ENCODE measurements at places on chromosomes 5 and 9. TPM values are rescaled to one million over a fixed set of nuclear protein-coding genes. Genes with fewer than 3 reads are reported as not detected.

GRCh38 chr5:134547579-134547978 lies 22.1 kb downstream of the JADE2 start:
- DNase-seq, result no peak

Gene TYRP1
- not detected for total RNA-seq

DNA sequence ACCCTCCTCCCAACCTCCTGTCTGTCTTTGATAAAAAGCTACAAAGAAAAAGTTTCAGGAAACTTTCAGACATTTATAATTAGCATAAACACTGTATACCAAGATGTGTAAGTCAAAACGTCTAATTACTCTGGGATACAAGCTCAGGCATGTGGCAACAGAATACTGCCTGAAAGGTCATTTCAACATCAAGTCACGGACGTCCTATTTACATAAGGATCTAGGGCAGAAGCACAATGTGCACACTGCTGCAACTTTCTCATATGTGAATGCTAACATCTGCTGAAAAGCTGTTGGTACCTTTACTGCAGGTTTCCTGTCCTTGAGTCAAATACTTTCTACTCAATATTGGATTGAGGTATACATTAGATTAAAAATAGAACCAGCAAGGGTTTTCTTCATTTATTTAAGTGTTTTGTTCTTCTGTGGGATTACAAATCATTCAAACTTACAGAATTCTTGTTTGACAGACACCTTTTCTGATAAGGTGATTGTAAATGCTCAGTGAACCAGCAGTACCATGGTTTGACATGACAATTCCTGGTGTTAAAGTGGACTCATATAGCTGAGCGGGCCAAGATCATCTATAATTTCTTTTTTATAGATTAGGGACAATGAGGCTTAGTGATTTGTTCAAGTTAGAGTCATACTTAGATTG lies 36.8 kb downstream of the ELL2 start:
- no peak for DNase-seq

DNA sequence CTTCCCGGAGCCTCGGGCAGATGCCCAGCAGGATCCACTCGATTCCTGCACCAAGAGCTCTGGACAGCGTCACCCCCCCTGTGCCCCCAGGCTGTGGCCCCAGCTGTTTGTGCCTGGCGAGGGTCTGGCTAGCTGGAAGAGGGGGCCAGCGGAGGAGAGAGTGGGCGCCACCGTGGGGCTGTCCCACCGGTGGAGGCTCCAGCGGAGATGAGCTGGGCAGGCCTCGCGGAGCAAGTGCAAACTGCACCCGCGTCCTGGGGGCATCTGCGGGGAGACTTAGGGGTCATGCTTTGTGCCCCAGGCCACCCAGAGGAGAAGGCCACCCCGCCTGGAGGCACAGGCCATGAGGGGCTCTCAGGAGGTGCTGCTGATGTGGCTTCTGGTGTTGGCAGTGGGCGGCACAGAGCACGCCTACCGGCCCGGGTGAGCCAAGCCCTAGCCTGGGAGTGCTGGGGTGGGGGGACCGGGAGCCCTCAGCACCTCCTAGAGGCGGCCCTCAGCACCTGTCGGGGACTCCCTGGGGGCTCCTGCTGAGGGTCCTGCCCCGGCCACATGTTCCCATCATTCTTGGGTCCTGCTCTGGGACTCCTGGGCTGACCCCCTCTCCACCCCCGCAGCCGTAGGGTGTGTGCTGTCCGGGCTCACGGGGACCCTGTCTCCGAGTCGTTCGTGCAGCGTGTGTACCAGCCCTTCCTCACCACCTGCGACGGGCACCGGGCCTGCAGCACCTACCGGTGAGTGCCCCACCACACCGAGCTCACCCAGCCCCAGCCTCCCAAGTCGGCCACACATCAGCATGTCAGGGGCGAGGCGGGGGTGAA lies 5.4 kb downstream of the EGFL7 start:
- DNase-seq, result no peak

DNA sequence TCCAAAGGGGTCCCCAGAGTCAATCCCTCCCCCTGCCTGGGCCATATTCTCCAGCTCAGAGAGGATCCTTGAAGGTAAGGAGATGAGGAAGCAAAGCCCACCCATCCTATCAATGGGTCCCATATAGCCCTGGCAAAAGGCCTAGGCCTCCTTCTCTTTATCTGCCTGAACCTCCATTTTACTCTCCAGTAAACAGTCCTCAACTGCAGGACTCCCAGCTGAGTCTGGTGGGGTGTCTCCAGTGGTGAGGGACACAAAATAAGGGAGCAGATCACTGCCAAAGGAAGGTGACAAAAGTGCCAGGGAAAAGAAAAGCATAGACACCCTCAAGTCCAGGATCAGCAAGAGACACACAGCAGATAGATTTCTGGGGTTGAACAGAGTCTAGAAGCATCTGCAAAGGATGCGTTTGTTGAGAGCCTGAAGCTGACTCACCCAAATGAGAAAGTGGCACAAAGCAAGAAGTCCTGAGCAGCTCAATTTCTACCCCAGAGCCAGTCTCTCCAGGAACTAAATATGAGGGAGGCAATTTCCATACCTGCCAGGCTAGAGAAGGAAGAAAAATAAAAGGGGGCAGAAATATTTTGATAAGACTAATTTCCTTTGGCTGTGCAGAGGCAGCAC lies 2.7 kb upstream of the EBF1 start:
- no peak for DNase-seq

- no peak for DNase-seq
Observed at GRCh38 chr9:84688956-84689355, 19.4 kb downstream of the NTRK2 start.

Gene SYNPO
- 1.1 TPM for total RNA-seq

Gene CKMT2
- not detected for total RNA-seq

Gene SOHLH1
- not detected for total RNA-seq

GRCh38 chr5:146564007-146564762 lies 48.2 kb upstream of the GPR151 start:
- no peak for DNase-seq

Data from Caki2 (cell line).